MG63 (cell line): ENCODE measurements at places on chromosomes 4 and X. TPM values are rescaled to one million over a fixed set of nuclear protein-coding genes. Genes with fewer than 3 reads are reported as not detected.

GRCh38 chr4:7739077-7739917 is 200.4 kb downstream of the AFAP1 start:
- DNase-seq: no peak

DNA sequence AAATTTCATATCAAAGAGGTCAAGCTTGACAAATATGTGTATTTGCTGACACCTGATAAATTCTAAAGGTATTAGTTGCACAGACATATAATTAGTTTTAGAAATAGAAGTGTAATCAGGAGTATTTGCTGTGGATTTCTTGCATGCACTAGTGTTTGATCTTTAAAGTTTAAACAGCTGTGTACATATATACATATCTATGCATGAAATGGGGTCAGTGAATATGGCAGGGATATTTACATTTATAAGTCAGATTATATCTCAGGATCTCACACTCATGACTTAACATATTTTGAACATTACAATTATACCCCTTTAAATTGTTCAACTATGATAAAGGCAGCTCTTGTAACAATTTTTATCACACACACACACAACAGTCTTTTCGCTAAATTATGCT is 547.4 kb upstream of the ACTRT1 start:
- DNase-seq: no peak

DNA sequence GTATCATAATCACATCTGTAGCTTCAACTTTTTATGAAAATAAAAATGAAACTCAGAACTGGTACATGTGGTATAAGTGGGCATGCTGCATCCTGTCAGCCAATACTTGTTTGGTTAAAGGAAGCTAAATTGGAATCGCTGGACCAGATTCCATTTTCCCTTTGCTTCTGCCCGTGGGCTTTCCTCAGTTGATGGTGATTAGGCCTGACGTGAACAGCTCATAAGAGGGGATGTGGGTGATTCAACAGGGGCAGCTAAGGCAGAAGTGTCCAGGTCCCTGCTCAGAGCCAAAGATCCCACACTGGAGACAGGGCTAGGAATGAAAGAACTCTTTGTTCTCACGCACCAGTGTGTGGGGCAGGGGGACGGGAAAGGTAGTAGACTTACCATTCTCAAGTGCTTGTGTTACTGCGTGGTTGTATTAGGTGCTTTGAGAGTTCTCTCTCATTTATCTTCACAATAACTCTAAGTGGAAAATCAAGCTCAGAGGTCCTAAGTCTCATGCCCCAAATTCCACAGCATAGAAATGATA is 63.2 kb upstream of the GUCY1A1 start:
- no peak for DNase-seq

DNA sequence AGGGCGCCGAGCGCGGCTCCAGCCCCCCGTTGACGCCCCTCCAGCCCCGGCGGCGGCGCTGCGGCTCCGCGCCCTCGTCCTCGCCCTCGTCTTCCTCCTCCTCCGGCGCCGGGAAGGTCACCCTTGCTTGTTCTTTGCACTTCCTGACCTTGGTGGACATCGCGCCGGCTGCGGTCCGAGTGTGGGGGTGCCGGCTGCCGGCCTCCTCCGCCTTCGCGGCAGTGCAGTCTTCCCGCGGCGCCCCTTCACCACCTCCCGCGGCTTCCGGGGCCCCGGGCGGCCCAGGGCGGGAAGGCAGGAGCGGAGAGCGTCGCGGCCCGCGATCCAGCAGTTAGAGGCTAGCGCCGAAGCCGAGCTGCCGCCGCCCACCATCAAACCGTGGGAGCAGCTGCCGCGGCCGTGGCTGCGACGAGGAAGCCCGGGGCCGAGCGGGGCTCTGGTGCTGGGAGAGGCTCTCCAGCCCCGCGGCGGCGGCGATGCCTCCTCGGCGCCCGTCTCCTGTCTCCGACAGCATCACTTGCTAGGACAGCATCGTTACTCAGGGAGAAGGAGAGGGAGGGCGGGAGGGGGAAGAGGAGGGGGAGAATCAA is at the start of gene TRPC3:
TRPC3 (minus strand) TSS at position 540 of the 590 bp plus-strand sequence; CDS start at position 160, 380 bp downstream.
- DNase-seq: peak; percentile 37

GRCh38 chr4:88771883-88772450 is 74.3 kb upstream of the NAP1L5 start:
- DNase-seq: no peak

- DNase-seq: no peak
Measured at GRCh38 chrX:25427873-25428555, 412.2 kb upstream of the ARX start.

DCHS2 gene
- under 0.01 and 0.07 TPM in 2 replicates for total RNA-seq

AWAT2 gene
- total RNA-seq: not detected in 2 replicates
